ENCODE measurements at places on chromosomes 3 and 15.

GRCh38 chr15:71386448-71387236, 271.4 kb downstream of the THSD4 start:
- H3K36me3 ChIP-seq = no peaks in the 10 kb centered on the region
- H3K27me3 ChIP-seq = peaks cover 38% of the 10 kb centered on the region
- peaks cover 8% of the 10 kb centered on the region for H3K4me1 ChIP-seq
- DNase-seq = no peak
- no peak overlapping the region for H3K27ac ChIP-seq
- H3K4me3 ChIP-seq = no peak overlapping the region

GRCh38 chr15:51075826-51076523, 18.7 kb downstream of the TNFAIP8L3 start:
- H3K27ac ChIP-seq = no peak overlapping the region
- H3K4me3 ChIP-seq = no peak overlapping the region
- peaks cover 17% of the 10 kb centered on the region for H3K27me3 ChIP-seq
- peaks cover 25% of the 10 kb centered on the region for H3K4me1 ChIP-seq

DNA sequence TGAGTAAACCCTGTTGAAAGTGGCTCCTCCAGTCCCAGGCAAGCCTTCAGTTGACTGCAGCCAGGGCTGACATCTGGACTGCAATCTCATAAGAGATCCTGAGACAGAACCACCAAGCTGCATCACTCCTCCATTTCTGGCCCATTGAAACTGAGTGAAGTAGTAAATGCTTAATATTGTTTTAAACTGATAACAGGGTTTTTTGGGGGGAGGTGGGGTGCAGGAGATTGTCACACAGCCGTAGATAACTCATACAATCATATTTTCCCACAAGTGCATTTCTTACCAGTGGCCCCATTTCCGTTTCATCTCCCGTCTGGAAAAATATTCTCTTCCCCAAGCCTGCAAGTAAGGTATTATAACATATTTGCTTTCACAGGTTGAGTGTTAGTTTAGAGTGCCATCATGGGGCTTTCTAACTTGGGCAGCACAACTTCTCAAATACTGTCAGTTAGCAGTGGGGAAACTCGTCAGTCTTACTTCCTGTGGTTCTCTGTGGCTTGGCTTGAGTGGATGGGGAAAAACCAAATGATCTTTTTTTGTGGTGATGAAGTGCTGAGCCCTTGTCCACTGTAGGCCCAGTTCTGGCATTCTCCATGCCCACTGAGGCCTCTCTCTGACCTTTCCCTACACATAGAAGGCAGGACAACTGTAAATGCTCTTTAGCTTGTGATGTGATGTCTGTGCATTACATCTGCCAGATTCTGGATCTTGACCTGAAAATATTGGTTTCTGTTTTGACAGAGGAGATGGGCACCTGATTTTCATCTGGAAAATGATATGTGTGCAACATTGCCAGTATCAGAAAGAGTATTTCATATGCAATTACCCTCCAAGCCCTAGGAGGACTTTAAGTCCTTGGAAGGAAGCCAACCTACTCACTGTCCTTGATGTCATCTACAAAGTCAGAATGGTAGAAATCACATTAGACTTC, 90.1 kb upstream of the BHLHE40 start:
- H3K4me1 ChIP-seq = peaks cover 39% of the 10 kb centered on the region
- peak; percentile 46 for DNase-seq
- H3K27me3 ChIP-seq = no peaks in the 10 kb centered on the region
- no peaks in the 10 kb centered on the region for H3K36me3 ChIP-seq

DNA sequence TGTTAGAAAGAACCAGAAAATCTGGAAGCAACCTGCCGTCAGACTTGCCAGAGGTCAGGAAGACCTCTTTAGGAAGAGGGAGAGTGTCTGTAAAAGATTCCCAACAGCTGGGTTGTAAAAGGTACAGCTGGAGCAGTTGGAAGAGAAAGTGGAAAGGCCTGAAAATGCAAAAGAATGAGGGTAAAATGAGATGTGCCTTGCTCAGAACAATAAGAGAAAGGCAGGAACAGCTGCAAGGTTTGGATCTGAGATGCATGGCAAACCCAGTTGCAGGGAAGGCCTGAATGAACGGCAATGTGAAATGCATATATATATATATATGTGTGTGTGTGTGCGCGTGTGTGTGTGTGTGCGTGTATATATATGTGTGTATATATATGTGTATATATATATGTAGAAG, 88.1 kb downstream of the ZIC1 start:
- no peaks in the 10 kb centered on the region for H3K27me3 ChIP-seq
- H3K4me1 ChIP-seq = no peaks in the 10 kb centered on the region
- H3K27ac ChIP-seq = no peak overlapping the region

GRCh38 chr15:68258692-68259091, 18.9 kb upstream of the FEM1B start:
- H3K27ac ChIP-seq = no peak overlapping the region
- H3K4me3 ChIP-seq = no peak overlapping the region
- H3K4me1 ChIP-seq = peaks cover 13% of the 10 kb centered on the region
- DNase-seq = peak; percentile 32
- H3K36me3 ChIP-seq = no peaks in the 10 kb centered on the region
- H3K27me3 ChIP-seq = peaks cover 6% of the 10 kb centered on the region

GRCh38 chr3:106431721-106432120, 562.9 kb upstream of the CBLB start:
- peaks cover 35% of the 10 kb centered on the region for H3K4me1 ChIP-seq
- DNase-seq = no peak
- peaks cover 20% of the 10 kb centered on the region for H3K36me3 ChIP-seq
- H3K27ac ChIP-seq = no peak overlapping the region
- no peaks in the 10 kb centered on the region for H3K27me3 ChIP-seq

DNA sequence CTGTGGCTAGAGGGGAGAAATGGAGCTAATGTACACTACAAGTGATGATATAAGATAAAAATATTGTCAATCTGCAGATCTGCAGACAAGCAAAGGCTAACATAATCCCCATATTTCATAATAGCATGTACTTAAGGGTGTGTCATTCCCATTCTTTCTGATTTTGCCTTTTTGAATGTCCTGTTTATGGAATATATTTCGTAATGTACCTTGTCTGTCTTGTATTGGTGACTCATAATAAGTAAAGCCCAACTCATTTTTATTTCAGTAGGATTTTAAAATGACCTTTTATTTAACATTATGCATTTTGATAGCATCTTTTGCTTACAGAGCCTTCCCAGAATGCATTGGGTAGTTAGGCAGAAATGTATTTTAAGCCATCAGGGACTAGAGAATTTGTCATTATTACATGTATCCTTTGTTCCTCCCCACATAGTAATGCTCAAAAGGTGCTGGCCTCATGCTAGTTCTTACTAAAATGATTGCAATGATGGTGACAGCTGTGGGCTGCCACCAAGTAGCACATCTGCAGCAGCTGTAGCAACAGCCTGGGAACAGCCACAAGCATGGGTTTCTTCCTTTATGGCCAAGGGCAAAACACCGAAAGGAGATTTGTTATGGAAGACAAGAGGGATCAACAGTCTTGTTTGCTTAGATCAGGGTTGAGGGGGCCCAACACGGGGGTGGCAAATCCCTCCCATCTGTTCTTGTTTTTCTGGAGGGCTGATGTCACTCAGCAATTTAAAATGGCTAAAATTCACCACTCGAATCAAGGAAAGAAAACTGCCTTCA, 188.5 kb downstream of the CADPS start:
- no peak for DNase-seq
- no peaks in the 10 kb centered on the region for H3K36me3 ChIP-seq
- no peaks in the 10 kb centered on the region for H3K27me3 ChIP-seq
- H3K4me3 ChIP-seq = no peak overlapping the region
- H3K27ac ChIP-seq = no peak overlapping the region

DNA sequence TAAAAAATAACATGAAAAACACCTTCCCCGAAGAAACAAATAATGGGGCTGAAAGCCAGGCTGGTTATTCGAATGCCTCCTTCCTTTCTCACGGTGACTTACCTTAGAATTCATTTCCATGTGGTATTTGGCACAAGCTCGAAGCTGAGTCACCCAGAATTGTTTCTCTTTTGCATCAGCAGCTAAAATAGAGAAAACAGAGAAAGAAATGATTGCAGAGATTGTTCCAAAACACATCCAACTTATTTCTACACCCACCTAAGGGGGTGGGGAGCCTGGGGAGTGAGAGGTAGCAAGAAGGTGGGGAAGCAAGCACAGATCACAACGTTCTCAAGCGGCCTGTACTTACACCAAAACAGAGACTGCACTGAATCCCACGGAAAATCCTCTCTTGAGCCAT, 104.7 kb downstream of the OSBPL10 start:
- peaks cover 3% of the 10 kb centered on the region for H3K27me3 ChIP-seq
- no peaks in the 10 kb centered on the region for H3K36me3 ChIP-seq
- H3K4me1 ChIP-seq = peaks cover 5% of the 10 kb centered on the region
- no peak overlapping the region for H3K4me3 ChIP-seq
- no peak for DNase-seq

DNA sequence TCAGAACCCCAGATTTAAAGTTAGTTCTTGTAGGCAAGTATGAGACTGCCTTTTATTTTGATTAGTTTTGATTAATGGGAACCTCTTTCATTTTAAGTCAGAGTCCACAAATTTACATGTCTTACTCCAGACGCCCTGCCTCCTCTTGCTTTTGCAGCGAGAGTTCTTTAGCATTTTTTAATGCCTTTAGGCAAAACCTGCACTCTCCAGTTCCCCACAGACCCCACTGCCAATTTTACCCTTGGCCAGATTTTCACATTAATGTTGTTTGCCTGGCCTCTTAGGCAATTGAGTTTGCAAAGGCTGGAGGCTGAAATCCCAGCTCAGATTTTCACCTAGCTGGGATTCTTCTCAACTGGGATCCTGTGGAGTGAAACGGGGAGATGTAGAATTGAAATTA, 85.8 kb downstream of the GAP43 start:
- no peaks in the 10 kb centered on the region for H3K4me1 ChIP-seq
- no peak overlapping the region for H3K4me3 ChIP-seq
- peaks cover 19% of the 10 kb centered on the region for H3K27me3 ChIP-seq
- H3K27ac ChIP-seq = no peak overlapping the region
- no peaks in the 10 kb centered on the region for H3K36me3 ChIP-seq
- no peak for DNase-seq

DNA sequence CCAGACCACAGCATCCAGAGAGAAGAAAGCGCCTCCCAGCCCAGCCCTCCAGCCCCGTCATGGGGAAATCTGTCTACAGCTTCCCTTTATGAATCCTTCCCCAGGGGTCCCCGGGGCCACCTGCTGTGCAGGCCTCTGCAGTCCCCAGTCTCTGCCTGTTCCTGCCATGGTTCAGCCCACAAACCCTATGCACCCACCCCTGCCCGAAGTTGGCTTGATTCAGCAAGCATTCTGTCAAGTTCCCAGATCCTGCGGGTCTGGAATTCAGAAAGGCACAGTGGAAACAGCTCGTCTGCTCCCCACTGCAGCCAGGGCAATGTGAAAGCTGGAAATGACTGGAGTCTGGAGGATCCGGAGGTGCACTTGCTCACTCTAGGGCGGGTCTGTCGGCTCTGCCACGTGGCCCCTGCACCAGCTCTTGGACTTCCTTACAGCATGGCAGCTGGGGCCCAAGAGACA, 2.9 kb upstream of the OCA2 start:
- no peak overlapping the region for H3K4me3 ChIP-seq
- H3K27me3 ChIP-seq = peaks cover 78% of the 10 kb centered on the region

DNA sequence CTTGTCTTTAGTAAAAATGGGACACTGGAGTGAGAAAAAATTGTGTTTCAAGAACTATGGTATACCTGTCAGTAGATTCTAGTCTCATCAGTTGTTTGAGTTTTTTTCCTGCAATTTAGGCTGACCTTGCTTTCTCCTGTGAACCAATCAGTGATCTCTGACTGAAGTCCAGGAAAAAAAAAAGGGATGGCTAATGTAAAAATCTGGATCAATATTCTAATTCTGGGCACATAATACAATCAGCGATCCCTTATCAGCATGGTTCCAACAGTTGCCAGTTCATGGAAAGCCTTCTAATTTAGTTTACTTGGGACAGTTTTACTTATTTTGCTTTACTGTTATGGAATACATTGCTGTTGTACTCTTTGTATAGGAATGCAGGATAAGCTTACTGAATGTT, 17.0 kb downstream of the TRPM7 start:
- H3K36me3 ChIP-seq = peaks cover 77% of the 10 kb centered on the region
- no peak for DNase-seq

GRCh38 chr3:112676659-112677234, 35.8 kb upstream of the CCDC80 start:
- H3K36me3 ChIP-seq = no peaks in the 10 kb centered on the region
- peak overlapping the region; percentile 70 for H3K27ac ChIP-seq
- peaks cover 58% of the 10 kb centered on the region for H3K4me1 ChIP-seq
- peak; percentile 81 for DNase-seq
- H3K4me3 ChIP-seq = peak overlapping the region; percentile 19
- H3K27me3 ChIP-seq = peaks cover 6% of the 10 kb centered on the region

GRCh38 chr3:124246376-124246775, 254.5 kb upstream of the ROPN1 start:
- no peak overlapping the region for H3K4me3 ChIP-seq
- no peak overlapping the region for H3K27ac ChIP-seq
- no peaks in the 10 kb centered on the region for H3K36me3 ChIP-seq
- no peak for DNase-seq
- no peaks in the 10 kb centered on the region for H3K4me1 ChIP-seq
- peaks cover 31% of the 10 kb centered on the region for H3K27me3 ChIP-seq

GRCh38 chr3:193821151-193821668, 228.2 kb downstream of the OPA1 start:
- no peak for DNase-seq
- H3K4me3 ChIP-seq = no peak overlapping the region
- no peaks in the 10 kb centered on the region for H3K36me3 ChIP-seq
- H3K4me1 ChIP-seq = no peaks in the 10 kb centered on the region

- no peaks in the 10 kb centered on the region for H3K36me3 ChIP-seq
- H3K27ac ChIP-seq = no peak overlapping the region
- peaks cover 5% of the 10 kb centered on the region for H3K27me3 ChIP-seq
- DNase-seq = no peak
- H3K4me3 ChIP-seq = no peak overlapping the region
- H3K4me1 ChIP-seq = no peaks in the 10 kb centered on the region
Observed at GRCh38 chr3:197366301-197367044, 68.1 kb upstream of the DLG1 start.

- H3K27ac ChIP-seq = no peak overlapping the region
- no peak overlapping the region for H3K4me3 ChIP-seq
- no peaks in the 10 kb centered on the region for H3K27me3 ChIP-seq
- no peak for DNase-seq
- peaks cover 7% of the 10 kb centered on the region for H3K4me1 ChIP-seq
Observed at GRCh38 chr3:52846432-52846965, 11.7 kb upstream of the MUSTN1 start.

- H3K27ac ChIP-seq = no peak overlapping the region
- peaks cover 63% of the 10 kb centered on the region for H3K4me1 ChIP-seq
- H3K27me3 ChIP-seq = no peaks in the 10 kb centered on the region
- H3K36me3 ChIP-seq = no peaks in the 10 kb centered on the region
- no peak overlapping the region for H3K4me3 ChIP-seq
Observed at GRCh38 chr3:102089239-102089638, 239.9 kb downstream of the NFKBIZ start.

DNA sequence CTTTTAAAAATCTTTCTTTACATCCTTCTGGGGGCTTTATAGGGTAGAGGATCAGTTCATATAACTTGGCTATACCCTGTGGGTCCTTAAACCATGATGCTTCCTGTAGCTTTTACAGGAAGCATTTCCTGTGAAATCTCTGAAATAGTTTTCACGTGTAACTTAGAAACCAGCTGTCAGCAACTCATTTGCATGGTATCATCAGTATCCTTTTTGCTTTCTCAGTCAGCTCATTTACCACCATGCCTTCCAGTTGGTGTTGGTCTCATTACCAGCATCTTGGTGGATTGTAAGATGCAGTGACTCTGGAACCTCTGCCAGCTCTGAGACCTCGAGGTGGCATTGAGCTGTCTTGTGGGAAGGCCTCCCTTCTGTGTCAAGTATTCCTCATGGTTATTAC, 96.7 kb upstream of the MYZAP start:
- DNase-seq = no peak
- no peaks in the 10 kb centered on the region for H3K4me1 ChIP-seq
- H3K4me3 ChIP-seq = no peak overlapping the region
- peaks cover 17% of the 10 kb centered on the region for H3K27me3 ChIP-seq
